Eye (tissue), 1 donor: ENCODE measurements at places on chromosomes 6 and 20.

- DNase-seq, result no peak
Measured at GRCh38 chr20:1465470-1466210, 1.0 kb downstream of the NSFL1C start.

GRCh38 chr20:53622247-53623133, 28.9 kb upstream of the ZNF217 start:
- peak; percentile 47 for DNase-seq

DNA sequence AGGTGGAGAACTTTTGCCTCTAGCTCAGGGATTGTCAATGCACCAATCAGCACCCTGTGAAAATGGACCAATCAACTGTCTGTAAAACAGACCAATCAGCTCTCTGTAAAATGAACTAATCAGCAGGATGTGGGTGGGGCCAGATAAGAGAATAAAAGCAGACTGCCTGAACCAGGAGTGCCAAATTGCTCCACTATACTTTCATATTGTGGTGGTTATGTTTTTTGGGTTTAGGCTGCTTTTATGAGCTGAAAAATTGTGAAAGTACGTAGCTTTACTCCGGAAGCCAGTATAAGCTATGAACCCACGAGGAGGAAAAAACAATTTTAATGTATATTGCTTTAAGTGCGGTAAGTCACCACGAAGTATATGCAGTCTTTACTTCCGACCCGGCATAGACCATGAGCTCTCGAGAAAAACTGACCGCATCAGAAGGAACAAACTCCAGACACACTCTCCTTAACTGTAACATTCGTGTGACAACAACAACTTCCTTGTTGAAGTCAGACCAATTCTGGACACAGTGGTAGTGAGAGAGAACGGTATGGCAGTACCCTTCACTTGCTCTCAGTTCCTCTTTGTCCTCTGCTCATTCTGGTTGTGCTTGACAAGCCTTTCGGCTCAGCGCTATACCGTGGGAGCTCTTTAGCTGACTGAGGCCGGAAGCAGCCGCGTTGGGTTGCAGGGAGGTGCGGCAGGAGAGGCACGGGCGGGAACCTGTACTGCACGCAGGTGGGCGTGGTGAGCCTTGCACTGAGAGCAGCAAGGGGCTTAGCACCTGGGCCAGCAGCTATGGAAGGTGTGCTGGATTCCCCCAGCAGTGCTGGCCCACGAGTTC, 81.9 kb upstream of the E2F3 start:
- DNase-seq, result no peak

- DNase-seq, result no peak
Measured at GRCh38 chr20:47506850-47507249, 5.2 kb downstream of the NCOA3 start.

DNA sequence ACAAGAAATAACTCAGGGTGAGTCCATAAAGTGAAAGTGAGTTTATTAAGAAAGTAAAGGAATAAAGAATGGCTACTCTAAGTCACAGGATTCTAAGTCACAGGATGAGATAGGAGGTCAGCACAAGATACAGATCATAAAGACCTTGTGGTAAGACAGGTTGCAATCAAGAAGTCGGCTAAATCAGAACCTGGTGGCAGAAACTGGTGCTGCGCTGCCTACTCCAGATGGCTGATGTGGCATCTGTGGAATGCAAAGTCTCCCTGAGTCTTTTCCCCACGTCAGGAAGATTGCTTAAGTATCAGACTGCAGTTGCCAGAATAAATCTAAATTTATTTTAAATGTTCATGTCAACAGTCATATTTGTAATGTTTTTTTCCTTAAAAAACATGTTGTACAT, 10.7 kb upstream of the KCNK15 start:
- DNase-seq, result no peak

DNA sequence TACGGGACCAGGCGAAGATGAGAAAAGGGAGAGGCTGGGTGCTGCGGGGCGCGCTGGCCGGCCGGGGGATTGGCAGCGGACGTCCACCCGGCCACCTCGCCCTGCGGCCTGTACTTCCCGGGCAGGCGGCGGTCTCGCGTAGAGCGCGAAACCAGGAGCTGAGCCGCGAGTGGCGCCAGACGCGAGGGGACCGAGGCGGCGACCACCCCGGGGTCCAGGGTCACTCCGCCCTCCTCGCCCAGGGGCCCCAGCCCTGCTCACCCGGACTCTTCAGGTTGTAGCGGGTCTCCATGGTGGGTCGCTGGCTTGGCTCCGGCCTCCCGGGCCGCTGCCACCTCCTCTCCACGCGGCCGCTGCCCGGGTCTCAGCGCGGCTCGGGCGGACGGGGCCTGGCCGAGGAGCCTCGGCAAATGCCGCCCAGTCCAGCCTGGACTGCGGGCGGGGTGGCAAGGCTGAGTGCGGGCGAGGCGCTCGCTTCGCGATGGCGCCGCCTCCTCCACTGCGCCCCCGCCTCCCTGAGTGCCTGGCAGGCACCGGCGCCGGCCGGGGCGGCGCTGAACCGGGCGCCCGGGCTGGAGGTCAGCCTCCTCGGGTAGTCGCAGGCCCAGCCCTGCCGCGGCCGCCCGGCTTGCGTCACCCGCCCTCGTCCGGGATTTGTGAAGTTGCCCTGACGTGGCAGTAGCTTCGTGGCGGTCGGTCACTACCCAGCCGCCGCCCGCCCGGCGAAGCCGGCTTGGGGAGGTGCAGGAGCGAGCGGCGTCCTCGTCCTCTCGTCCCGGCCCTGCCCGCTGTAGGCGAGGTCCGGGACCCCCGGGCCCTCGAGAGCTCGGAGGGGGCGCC, at the start of gene UBE2J1:
Gene UBE2J1, minus strand, starts transcription at position 445 of the 840 bp plus-strand sequence. Its CDS starts 153 bp downstream, at position 292.
- peak; percentile 94 for DNase-seq

DNA sequence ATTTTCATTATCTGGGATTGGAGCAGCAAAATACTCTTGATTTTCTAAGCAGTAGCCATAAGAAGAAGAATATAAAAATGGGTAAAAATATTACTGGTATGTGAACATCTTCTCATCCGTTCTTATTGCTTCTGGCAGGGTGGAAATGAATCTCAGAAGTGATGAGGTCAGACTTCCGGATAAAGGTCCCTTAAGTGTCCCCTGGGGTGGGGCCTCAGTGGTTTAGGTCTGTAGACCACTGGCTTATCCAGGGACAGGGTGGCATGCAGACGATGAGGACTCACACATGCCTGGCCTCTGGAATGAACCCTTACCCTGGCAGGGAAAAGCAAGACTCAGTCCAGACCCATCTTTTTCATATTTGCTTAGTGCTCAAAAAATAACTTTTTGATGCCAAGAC, 143.3 kb downstream of the UST start:
- peak; percentile 12 for DNase-seq

DNA sequence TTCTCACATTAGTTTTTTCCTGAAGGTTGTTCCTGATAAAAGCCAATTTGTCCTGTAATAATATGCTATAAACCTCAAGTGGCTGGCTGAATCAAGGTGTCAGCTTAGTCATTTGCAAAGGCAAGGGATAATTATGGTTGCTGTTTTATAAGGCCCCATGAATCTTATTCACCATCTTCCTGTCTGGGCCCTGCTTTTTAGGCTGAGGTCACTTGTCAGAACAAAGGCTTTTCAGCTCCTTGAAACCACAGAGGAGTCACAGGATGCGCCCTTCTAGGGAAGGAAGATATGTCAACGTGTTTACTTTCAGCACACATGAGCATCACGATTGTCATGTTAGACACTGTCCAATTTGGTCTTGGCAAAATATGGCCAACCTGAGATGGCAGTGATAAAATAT, 64.8 kb upstream of the NAA20 start:
- DNase-seq, result no peak

DNA sequence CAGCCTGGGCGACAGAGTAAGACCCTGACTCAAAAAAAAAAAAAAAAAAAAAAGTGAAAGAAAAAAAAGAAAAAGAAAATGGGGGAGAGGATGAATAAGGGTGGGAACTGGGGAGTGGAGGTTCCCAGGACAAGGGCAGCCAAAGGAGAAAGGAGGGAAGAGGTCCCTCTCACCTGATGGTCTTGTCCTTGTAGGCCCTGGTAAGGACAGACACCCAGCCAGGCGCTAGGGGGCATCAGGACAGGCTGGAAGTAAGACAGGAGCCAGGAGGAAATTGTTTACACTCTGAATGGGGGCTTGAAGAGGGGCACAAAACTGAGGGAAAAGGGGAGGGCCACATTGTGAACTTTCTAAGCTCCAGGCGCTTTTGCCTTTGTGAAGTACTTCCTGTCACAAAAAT, 2.3 kb upstream of the ALDH5A1 start:
- DNase-seq, result peak; percentile 21

GRCh38 chr6:98839781-98840361, 5.5 kb downstream of the POU3F2 start:
- peak; percentile 84 for DNase-seq
